ENCODE measurements at places on chromosomes 7 and 10.
A peak's percentile ranks its signal among the peaks of the same experiment; 100 is the strongest.

DNA sequence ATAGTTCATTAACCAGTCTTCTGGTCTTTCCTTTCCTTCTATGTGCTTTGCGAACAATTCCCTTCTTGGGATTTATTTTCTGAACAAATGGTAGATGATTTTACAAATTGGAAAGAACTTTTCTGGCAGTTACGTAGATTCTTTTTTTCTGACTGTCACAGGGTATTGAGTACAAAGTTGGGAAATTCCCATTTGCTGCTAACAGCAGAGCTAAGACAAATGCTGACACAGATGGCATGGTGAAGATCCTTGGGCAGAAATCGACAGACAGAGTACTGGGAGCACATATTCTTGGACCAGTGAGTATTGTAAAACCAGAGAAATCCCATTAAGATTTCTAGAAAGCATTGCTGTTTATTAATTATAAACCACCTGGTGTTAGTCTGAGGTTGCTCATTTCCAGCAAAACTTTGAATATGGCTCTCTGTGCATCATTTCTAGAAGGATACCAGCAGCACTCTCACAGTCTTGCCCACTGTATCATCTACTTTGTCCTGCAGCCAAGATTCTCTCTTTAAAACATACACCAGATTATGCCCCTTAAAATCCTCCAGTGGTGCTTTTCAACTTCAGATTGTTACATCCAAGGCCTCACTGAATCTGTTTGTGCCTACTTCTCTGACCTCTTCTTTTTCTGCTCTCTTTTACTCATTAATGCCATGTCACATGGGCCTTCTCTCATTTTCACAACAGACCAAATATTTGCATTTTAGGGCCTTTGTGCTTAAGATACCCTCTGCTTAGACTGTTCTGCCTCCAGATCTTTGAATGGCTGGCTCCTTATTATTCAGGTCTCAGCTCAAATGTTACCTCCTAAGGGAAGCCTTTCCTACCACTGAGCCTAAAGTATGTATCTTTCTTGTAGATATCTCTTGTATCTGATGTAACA lies 27.0 kb downstream of the DLD start:
- DNase-seq, result no peak

DNA sequence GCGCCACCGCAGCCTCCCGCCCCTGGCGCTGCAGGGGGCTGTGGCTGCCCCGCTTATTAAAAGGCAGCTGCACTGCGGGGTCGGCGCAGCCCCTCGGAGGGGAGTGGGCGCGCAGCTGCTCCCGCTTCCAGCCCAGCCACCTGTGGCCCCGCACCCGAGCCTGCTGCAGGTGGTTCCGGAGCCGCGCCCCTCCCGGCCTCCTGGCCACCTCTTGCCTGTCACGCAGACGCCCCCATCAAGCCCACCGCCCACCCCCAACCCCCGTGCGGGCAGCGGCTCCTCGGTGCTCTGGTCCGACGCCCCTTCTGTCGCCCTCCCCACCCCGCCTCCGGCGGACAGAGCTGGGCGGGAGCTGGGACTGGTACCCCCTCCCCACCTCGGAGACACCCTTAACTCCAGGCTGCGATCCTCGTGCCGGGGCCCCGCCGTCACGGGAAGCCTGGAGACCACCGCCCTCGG lies 549 bp downstream of the CALY start:
- DNase-seq, result no peak

GRCh38 chr7:57328457-57328856 lies 121.5 kb upstream of the ZNF716 start:
- no peak for DNase-seq

GRCh38 chr7:37645282-37646050 lies 38.1 kb upstream of the GPR141 start:
- no peak for DNase-seq

GRCh38 chr7:21620054-21620453 lies 77.2 kb downstream of the DNAH11 start:
- DNase-seq, result no peak

DNA sequence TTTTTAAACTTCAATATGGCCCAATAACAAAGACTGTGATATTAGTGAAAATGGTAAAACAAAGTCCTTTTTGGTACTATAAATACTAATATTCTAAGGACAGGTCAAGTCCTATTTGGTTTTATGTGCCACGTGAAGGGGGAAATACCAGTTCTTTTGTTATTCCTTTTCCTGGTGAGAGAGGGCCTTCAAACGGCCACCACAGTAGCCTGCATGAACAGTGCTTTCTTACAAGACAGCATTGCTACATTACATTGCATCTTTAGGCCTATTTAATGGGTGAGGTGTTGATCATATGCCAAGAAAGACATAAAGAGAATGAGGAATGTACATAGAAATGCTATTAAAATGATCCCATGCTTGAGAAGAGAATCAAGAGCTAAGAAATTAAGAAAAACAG lies 214.8 kb downstream of the LRRTM3 start:
- no peak for DNase-seq

GRCh38 chr10:13338390-13339110 lies 9.5 kb downstream of the SEPHS1 start:
- DNase-seq, result no peak

- DNase-seq, result no peak
Measured at GRCh38 chr10:62618054-62618453, 186.5 kb upstream of the ADO start.

DNA sequence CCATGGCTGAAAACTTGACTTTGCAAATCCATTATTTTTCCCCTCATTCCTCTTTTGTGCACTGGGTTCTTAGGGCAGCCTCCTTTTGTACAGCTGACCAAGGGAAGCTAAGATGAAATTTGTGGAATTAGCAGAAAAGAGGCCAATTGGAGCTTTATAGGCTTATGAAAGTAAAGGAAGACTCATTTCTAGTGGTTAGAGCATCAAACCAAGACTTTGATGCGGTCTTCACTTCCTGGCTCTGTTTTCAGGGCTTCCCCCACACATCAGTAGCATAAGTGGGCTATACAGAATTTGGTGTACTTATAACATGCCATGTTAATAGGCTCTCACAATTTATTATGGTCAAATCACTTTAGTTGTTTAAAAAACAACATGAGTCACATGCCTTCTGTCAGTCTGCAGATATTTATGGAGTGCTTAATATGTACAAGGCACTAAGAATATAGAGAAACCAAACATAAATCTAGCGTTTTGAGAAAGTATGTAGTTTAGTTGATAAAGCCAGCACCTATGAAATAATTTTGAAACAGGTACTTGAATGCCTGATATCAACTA lies 5.7 kb downstream of the AUTS2 start:
- no peak for DNase-seq

GRCh38 chr7:8147760-8148463 lies 114.1 kb downstream of the ICA1 start:
- no peak for DNase-seq

GRCh38 chr7:149497467-149498261 lies at the start of gene ZNF746:
TSS of gene ZNF746 (minus strand) at chr7:149497809. CDS start at chr7:149497536, 273 bp downstream.
- peak; percentile 85 for DNase-seq

DNA sequence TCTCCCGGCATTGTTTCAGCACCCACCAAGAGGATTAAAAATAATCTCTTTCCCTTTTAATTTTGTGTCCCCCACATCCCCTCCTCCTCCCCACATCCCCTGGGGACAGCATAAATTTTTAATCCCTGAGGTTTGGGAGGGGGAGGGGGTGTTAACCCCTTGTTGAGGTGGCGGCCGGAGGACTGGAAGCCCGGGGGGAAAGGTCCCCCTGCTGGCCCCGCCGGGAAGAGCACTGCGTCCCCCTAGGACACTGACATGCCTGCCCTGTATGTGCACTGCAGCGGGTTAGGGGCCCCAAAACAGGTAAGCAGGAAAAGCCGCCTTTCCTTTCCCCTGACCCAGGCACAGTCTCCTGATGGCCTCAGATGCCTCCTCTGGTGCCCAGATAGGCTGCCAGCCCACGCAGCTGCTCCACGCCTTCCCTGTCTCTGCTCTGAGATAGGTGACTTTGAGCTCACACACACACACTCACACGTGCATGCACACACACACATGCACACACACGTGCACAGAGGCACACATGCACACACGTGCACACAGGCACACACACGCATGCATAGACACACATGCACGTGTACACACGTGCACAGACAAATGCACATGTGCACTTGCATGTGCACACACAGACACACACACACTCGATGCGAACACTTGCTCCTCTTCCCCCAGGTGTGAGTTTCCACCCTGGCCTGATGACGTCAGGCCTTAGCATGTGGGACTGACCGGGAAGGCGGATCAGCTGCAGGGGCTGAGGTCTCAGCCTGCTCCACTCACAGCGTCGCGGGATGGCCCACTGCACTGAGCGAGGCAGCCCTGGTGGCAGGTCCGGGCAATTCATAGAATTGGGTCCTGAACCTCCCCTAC lies 12.3 kb downstream of the CNPY1 start:
- DNase-seq, result peak; percentile 45

Data from stimulated activated CD4-positive, alpha-beta T cell treated with anti-CD3 and anti-CD28 coated beads, Interleukin-4, amount 100 ng/mL, for 1 hour (primary cell).